ENCODE measurements at places on chromosomes 12 and 14.

- DNase-seq, result no peak
Observed at GRCh38 chr12:77407931-77408330, 342.6 kb upstream of the E2F7 start.

DNA sequence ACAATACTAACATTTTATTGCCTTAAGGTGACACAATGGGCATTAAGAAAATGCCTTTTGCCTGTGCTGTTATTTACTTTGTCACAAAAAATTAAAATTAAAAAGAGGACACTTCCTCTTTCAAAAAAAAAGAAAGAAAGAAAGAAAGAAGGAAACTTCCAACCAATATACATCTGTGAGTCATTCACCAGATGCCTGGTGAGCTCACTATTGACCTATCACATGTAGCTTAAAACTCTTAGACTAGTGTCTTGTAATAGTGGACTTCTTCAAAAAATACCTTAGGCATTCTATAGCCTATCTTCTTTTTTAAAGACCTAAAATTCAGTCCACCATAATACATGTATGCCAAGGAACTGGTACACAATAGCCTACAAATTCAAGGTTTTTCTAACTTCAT is 4.9 kb upstream of the SOX5 start:
- no peak for DNase-seq

GRCh38 chr14:30267141-30267540 is 291.8 kb upstream of the G2E3 start:
- no peak for DNase-seq

DNA sequence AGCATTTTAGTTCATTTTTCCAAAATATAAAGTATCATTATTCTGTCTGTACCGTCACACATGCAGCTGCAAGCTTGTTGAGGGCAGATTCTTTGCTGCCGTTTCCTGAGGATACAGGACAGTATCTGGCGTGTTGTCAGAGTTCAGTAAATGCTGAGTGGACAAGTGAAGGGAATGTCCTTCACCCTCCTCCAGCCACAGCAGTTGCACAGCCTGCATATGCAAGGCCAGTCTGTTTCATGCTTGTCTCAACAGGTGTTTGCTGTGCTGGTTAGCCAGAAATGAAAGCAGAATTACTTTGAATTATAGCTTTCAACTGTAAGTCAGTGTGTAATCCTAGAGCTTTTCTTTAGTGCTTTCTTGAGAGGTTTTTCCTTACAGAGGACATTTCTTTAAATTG is 36.5 kb downstream of the TDP1 start:
- DNase-seq, result no peak

GRCh38 chr14:64945431-64946178 is 3.1 kb upstream of the GPX2 start:
- DNase-seq, result no peak

DNA sequence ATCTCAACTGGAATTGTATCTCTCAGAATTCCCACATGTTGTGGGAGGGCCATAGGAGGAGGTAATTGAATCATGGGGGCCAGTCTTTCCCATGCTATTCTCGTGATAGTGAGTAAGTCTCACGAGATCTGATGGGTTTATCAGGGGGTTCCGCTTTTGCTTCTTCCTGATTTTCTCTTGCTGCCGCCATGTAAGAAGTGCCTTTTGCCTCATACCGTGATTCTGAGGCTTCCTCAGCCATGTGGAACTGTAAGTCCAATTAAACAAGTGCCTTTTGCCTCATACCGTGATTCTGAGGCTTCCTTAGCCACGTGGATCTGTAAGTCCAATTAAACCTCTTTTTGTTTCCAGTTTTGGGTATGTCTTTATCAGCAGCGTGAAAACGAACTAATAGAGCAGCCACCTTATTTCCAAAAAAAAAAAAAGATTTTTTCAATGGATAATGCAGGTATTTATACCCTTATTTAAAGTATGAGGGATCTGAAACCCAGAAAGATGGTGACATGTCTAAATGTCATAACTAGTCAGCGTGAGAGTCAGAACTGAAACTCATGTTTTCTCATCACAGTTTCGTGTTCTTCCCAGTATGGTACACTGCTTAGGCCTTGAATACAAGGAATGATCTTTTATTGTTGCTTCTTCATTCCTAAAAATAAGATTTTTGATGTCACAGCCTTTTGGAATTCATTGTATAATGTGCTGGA is 89.6 kb downstream of the ERC1 start:
- no peak for DNase-seq

DNA sequence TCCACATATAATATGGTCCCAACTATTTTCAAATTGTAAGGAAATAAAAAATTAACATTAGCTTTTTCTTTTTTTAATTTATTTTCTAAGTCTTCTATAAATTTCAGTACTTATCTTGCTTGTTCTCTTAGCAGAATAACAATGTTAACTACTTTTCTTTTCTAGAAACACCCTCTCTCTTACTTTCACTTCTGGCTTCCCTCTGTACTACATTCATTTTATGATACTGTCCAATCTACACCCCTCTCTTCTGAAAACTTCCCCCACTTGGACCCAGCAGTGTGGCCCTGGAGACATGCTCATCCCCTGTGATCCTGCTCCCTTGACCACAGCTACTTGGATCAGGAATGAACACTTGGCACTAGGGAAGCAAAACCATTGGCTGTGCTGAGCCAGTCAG is 15.7 kb downstream of the SGPP1 start:
- no peak for DNase-seq

GRCh38 chr12:57390174-57390573 is 40.7 kb downstream of the R3HDM2 start:
- no peak for DNase-seq

Measured in CD4-positive, alpha-beta T cell treated with Interleukin-6 for 4 hours (primary cell).